Activated T-helper 1 cell treated with Interleukin-2 at 50 U/mL for 16 hours (primary cell): ENCODE measurements at places on chromosomes 7 and 10.

- DNase-seq: peak; percentile 39
These were observed 228.2 kb downstream of the PTEN start for GRCh38 chr10:88091490-88092061.

DNA sequence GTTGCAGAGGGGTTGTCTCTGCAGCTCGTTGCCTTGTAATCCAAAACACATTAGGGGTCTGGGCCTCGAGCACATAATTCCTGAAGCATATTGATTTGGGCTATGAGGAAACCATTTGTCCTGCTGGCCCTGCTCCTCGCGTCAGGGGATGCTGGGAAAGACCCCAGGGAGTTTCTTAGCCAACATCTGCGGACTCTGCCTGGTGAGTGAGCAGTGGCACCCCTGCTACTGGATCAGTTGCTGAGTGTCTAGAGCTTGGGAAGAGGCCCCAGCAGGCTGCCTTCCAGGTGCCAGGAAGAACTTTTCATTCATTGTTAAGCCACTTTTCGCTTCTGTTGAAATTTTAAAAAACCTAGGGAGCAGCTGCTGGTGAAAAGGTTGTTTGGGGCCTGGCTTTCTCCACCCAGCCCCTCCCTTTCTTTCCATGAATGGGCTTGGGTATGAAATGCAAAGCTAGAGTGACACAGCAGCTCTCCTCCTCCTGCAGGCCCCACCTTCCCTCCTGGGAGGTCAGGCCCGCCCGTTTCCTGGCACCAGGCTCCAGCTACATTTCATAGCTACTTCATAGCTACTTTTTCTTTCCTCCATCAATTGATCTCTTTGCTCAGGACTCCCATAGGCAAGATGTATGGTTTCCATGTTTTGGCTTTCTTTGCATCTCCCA is 26.8 kb downstream of the TACR2 start:
- no peak for DNase-seq

GRCh38 chr7:29401769-29402168 is 161.9 kb upstream of the PRR15 start:
- DNase-seq: no peak

GRCh38 chr7:15439853-15440252 is 122.0 kb downstream of the AGMO start:
- DNase-seq: no peak

DNA sequence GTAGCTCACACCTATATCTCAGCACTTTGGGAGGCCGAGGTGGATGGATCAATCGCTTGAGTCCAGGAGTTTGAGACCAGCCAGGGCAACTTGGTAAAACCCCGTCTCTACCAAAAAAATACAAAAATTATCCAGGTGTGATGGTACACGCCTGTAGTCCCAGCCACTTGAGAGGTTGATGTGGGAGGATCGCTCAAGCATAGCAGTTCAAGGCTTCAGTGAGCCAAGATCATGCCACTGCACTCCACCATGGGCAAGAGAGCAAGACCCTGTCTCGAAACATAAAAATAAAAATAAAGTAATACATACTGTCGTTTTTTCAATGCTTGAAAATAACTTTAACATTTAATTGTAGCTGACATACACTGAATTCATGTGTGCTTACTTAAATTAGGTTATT is 57.3 kb downstream of the REEP3 start:
- no peak for DNase-seq

DNA sequence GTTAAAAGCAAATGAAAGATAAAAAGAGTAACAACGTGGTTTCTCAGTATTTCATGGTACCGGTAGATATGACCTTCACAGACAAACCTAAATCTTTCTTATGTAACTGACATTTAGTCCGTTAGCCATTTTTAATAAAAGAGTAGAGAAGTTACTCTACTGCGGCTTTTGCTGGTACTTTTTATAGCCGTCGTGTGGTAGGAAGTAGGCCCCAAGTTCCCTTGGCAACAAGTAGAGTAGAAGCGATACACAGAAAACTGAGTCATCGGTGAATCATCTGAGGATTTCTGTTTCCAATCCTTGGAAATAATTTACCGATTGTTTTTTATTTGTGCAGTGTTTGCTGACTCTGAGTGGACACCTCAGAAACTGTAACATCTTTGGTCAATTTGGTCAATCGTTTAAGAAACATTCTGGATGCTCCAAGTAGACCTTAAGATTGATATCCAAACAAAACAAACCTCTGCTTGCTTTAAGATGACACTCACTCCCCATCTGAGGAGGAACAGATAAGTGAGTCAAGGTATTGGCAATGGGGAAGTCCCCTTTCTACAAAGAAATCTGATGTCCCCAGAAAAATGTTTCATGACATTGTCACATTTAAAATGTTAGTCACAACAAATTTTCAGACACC is 63.9 kb upstream of the AHR start:
- DNase-seq: peak; percentile 35

DNA sequence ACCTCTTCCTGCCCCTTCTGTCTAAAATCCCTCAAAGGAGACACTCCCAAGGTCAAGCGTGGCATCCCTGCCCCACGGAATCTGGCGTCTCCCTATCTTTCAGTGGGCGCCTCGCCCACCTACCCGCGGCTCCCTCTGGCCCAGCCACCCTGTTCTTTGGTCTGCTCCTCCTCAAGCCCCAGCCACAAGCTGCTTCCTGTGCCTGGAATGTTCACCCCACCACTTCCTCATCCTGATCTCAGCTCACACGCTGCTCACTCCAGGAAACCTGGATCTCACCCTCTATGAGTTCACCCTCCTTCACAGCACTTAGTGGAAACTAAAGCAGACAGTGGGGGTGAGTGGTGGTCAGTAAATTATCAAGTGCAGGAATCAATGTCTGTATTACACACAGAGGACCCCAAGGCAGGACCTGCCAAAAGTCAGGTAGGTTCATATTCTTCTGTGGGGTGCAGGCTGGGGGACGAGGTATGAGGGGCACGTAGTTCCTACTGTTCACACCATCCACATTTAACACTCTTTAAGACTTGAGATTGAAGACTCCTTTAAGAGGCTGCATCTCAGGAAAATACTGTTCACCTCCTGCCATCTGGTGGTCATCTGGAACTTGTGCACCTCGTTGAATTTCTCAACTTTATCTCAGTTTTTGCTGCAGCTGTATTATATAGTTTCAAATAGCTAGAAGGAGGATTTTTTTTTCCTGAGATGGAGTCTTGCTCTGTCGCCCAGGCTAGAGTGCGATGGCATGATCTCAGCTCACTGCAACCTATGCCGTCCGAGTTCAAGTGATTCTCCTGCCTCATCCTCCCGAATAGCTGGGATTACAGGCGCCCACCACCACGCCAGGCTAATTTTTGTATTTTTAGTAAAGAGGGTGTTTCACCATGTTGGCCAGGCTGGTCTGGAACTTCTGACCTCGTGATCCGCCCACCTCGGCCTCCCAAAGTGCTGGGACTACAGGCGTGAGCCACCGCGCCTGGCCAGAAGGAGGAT is 166.6 kb downstream of the ARHGAP21 start:
- DNase-seq: no peak

GRCh38 chr7:111887734-111888133 is 318.5 kb downstream of the DOCK4 start:
- DNase-seq: no peak

- no peak for DNase-seq
These were observed 40.2 kb upstream of the PROSER2 start for GRCh38 chr10:11782793-11783557.

GRCh38 chr7:45069444-45070253 is 19.1 kb downstream of the NACAD start:
- DNase-seq: no peak

- no peak for DNase-seq
These were observed 26.7 kb downstream of the TMEM273 start for GRCh38 chr10:49161411-49161997.

- no peak for DNase-seq
These were observed 153.7 kb downstream of the FANK1 start for GRCh38 chr10:126049759-126050700.

DNA sequence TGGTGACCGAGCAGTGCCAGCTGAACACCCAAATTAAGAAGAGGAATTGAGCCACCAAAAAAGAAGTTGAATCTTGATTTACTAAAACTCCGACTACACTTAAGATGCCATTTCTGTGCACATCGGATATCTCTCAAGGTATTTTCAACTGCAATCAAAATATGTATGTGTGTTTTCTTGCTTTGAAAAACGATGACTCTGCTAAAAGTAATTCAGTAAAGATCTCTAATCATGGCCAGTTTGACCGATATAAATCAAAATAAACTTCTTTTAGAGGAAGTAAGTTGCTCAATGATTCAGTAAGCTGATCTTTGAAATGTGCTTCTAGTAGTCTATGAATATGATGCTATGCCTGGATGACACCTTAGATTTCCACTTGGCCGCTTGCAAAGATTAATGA is 453.5 kb upstream of the TPK1 start:
- DNase-seq: no peak

GRCh38 chr7:116211913-116212596 is 1.7 kb downstream of the TES start:
- DNase-seq: no peak

DNA sequence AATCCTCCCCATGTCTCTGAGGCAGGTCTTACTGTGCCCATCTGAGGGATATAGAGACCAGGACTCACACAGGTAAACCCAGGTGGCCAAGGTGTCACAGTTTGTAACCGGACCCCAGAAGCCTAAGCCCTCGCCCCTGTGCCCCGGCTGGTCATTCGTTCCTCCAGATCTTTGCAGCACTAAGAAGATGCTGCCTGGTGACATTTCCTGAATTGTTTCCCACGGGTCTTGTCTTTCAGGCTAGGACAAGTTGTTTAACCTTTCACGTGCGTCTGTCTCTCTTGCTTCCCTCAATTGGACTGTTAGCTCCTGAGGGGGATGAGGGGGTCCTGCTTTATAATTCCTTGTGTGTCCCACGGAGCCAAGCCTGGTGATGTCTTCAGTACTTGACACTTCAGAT is 158.0 kb downstream of the KCNMA1 start:
- DNase-seq: no peak
